ENCODE measurements at places on chromosomes 13 and 19.
A peak's percentile ranks its signal among the peaks of the same experiment; 100 is the strongest.

- DNase-seq, result no peak
Observed at GRCh38 chr19:2426611-2427428, 566 bp downstream of the TIMM13 start.

DNA sequence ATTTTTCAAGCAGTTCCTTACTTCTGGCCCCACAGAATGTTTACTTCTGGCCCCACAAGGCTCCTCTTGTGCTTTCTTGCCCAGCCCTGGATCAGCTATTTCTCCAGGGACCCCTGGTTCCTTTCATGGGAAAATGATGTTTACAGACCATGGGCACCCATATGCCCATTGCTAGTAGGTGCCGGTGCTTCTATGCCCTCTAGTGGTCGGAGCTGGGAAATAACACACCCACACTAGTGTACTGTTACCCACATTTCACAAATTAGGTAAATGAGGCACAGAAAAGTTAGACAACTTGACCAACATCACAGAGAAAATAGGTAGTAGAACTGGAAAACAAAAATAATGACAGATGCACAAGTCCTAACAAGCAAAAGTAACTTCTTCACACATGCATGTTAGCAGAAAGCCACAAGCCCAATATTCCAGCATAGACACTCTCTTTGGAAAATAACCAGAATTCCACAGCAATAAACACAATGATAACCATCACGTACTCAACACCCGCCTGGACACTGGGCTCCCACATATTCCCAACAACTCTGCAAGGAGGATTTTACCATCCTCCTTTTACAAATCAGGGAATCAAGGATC lies 1.3 kb upstream of the CEACAM6 start:
- peak; percentile 57 for DNase-seq

- DNase-seq, result no peak
Observed at GRCh38 chr13:68895696-68896095, 1211.9 kb upstream of the ATXN8OS start.

DNA sequence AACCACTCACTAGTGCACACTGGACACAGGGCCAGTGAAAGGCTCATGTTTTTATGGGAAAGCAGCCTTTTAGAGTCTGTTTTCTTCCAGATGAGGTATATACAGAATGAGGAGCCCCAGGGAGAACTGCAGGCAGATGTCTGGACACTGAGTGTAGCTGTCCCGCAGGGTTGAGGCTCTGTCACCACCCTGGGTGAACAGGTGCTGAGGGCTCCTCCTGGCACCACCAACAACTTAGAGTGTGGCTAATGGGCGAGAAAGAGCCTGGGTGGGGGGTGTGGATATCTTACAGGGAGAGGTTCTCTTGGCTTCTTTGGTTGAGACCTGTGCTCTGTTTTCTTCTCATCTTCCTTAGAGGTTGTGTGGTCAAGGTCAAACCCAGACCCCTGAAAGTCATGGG lies 202.1 kb upstream of the GPR12 start:
- DNase-seq, result no peak

DNA sequence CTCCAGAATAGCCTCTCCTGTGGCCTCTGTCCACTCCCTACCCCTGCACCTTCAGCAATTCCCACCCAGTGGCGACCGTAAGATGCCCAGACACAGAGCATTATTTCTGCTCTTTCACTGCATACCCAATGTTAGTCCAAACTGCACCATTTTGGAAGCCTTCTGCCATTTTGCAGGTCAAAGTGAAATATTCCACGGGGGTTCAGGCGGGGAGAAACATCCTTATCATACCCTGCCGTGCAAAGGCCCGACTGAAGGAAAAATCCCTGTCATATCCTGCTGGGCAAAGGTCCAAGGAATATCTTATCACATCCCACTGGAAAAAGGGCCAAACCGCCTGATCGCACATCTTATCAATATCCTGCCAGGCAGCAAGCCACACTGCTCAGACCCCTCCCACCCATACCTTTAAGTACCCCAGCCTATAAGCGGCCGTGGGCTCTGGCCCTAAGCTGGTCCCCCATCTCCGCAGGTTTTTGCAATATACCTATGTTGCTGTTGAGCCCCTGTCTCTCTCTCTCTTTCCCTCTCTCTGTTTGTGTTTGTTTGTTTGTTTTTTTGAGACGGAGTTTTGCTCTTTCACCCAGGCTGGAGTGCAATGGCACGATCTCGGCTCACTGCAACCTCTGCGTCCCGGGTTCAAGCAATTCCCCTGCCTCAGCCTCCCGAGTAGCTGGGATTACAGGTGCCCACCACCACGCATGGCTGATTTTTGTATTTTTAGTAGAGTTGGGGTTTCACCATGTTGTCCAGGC lies 18.2 kb downstream of the CLEC11A start:
- DNase-seq, result no peak

- no peak for DNase-seq
Observed at GRCh38 chr13:30791354-30792001, 56.1 kb downstream of the ALOX5AP start.

DNA sequence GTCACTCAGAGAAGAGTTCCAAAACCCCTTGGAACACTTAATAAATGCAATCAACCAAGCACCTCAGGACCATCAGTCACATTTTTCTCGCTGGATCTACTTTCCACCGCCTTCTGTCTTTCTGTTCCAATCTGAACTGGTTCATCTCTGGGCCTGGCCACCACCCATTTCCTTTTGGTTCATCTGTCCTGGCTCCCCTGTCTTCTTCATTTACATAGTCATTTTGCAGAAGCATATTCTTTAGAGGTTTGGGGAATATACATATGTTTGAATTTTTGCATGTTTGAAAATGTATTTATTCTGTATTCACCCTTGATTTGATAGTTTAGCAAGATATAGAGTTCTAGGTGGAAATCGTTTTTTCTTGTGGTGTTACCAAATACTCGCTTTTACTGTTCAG lies 188.2 kb downstream of the MTUS2 start:
- DNase-seq, result no peak

GRCh38 chr13:110276553-110276950 lies 30.4 kb downstream of the COL4A1 start:
- no peak for DNase-seq

GRCh38 chr13:36857253-36857652 lies 38.2 kb downstream of the RFXAP start:
- DNase-seq, result no peak

DNA sequence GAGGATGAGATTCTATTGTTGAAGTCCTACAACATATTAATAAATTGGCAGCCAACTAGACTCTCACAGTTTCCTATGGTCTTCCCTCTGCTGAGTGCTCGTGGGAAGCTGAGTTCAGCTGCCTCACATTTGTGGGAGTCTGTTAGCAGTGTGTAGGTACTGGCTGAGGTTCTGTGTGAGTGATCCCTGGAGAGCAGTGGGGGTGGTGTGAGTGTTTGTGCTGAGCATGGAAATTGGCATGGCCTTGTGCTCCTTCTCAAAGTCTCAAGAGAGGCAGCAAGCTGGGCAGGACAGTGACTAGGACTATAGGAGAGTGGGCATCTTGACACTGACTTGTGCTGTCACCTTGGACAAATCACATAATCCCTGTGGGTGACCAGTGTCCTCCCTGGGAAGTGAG lies 298.3 kb downstream of the MTUS2 start:
- DNase-seq, result no peak

GRCh38 chr19:35297515-35297848 lies 5.5 kb downstream of the MAG start:
- DNase-seq, result no peak

GRCh38 chr19:13797870-13798269 lies 2.6 kb downstream of the ZSWIM4 start:
- DNase-seq, result no peak

GRCh38 chr13:23678795-23679194 lies 108.6 kb downstream of the TNFRSF19 start:
- DNase-seq, result no peak

GRCh38 chr13:36870050-36870692 lies 49.9 kb downstream of the SMAD9 start:
- DNase-seq, result no peak

- DNase-seq, result no peak
Observed at GRCh38 chr13:46171217-46171616, 10.8 kb downstream of the LCP1 start.

GRCh38 chr13:97434397-97435201 lies 630 bp downstream of the RAP2A start:
- DNase-seq, result peak; percentile 12

DNA sequence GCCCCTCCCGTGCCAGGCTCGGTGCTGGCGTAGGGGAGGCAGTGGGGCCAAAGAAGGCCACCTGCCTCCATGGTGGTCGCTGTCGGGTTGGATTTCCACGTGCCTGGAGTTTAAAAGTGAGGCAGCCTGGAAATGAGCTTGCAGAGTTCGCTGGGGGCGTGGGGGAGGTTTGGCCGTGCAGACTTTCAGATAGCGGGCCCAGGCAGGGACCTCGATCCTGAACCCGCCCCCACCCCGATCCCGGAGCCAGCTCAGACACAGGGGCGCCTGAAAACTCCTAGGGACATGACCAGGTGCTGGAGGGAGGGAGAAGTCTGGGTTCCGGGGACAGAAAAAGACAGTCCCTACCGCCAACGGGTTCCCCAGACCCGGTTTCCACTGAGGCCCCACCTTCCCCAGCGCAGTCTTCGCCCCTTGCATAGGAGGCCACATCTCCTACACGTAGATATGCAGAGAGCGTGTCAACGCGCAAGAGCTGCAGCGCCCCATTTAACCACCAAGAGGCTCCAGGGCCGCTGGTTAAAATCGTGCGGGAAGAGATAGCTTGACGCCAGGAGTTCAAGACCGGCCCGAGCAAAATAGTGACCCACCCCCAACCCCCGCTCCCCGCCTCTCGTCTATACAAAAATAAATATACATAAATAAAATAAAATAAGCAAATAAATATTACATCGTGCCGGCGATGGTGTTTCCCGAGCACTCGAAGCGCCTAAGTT lies 8.5 kb downstream of the CCDC8 start:
- no peak for DNase-seq

Measured in stimulated activated CD4-positive, alpha-beta T cell treated with anti-CD3 and anti-CD28 coated beads, Interleukin-1b, Interleukin-23, amount 100 ng/mL, for 1 hour (primary cell).